ENCODE measurements at places on chromosomes 2 and 18.

DNA sequence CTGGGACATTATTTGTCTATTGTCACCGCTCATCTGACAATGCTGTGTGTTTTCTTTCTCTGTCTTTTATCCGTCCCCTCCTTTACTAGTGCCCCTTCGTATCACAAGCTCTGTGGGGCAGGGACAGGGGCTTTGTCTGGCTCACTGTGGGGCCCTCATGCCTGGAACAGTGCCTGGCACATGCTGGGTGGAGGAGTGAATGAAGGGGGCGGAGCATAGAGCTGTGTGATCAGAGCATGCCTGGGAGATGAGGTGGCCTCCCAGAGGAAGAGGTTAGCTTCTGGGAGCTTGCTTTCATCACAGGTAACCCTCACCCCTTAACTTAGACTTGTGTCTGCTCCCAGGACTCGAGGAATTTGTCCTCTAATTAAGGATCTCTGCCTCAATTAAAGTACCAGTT lies 16.4 kb downstream of the MTCL1 start:
- DNase-seq, result no peak

DNA sequence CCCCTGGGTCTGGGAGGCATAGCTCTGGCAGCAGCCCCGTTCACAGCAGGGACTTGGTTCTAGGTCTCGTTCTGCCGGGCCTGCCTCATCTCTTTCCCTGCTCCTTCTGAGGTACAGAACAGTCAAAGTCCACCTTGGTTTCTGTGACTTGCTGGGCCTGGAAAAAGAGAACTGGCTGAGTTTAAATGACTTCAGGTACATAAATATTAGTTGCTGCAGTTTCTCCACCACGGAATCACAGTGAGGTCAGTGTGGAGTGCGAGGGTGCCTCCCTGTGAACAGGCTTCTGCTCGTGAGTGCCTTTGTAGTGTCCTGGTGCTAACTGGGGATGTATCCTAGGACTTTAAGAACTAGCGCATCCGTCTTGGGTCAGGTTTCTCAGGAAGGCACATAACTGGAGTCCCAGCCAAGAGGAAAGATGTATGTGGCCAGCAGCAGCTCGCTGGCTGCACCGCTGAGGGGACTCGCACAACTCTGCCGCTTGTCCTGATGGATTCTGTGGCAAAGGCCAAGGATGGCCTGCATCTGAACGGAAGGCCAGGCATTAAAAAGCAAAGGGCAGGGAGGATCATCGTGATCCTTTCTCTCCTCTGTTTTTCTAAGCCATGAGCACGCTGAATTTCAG lies 188.6 kb downstream of the SH3RF3 start:
- DNase-seq, result no peak

- no peak for DNase-seq
These were observed 1.5 kb upstream of the WNT6 start for GRCh38 chr2:218858138-218858445.

- DNase-seq, result no peak
These were observed 501.7 kb upstream of the TCF4 start for GRCh38 chr18:56089612-56090258.

GRCh38 chr2:227252831-227253230 lies 72.2 kb upstream of the MFF start:
- no peak for DNase-seq

DNA sequence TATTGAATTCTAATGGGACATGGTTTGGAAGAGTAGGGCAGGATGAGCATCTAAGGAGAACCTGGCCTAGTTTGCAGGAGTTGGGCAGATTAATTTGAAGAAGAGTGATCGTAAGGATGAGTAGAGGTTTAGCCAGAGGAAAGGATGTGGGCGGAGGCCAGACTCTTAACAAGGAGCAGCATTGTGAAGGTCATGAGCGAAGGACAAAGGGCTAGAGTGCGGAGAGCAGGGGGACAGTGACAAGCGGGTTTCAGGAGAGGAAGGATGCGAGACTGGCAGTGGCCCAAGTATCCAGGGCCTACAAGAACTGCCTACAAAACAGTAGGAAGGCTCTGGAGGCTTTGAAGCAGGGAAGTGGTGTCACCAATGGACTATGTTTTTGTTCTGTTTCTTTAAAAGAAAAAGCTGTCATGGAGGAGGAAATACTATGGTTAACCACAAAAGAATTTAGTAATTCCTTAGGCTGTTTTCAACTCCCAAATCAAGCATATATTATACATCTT lies 20.1 kb downstream of the SLC66A3 start:
- DNase-seq, result peak; percentile 44

- DNase-seq, result no peak
These were observed 29.2 kb upstream of the ATP6V1B1 start for GRCh38 chr2:70906439-70907005.

DNA sequence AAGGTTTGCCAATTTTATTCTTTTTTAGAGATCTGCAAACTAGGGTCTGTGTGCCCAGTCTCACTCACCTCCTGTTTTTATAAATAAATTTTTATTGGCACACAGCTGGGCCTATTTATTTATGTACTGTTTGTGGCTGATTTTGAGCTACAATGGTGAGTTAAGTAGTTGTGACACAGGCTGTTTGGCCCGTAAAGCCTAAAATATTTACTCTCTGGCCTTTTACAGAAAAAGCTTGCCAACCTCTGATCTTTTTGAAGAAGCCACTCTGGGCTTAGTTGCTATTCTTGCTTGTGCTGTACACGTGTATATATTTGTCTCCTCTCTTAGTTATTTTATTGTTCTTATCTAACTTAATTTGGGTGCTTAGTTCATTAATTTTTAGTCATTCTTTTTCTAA lies 14.5 kb downstream of the NAB1 start:
- no peak for DNase-seq

DNA sequence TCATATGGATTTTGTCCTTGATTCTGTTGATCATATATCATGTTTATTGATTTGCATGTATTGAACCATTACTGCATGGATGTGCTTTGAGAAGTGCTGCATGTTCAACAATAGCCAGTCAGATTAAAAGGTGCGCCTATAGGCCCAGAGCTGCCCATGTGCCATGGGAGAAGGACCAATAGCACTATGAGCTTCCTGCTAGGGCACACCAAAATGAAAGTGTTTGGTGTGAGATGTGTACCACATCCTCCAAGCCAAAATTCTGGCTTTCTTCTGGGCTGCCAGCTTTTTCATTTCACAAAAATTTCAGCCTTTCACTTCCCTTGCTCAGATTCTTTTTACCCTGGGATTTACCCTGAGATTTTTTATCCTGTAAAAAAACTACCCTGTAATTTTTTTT lies 34.8 kb upstream of the MMADHC start:
- DNase-seq, result no peak

- DNase-seq, result no peak
These were observed 411.0 kb upstream of the GYPC start for GRCh38 chr2:126244937-126245336.
